ENCODE measurements at places on chromosomes 2 and 18.

DNA sequence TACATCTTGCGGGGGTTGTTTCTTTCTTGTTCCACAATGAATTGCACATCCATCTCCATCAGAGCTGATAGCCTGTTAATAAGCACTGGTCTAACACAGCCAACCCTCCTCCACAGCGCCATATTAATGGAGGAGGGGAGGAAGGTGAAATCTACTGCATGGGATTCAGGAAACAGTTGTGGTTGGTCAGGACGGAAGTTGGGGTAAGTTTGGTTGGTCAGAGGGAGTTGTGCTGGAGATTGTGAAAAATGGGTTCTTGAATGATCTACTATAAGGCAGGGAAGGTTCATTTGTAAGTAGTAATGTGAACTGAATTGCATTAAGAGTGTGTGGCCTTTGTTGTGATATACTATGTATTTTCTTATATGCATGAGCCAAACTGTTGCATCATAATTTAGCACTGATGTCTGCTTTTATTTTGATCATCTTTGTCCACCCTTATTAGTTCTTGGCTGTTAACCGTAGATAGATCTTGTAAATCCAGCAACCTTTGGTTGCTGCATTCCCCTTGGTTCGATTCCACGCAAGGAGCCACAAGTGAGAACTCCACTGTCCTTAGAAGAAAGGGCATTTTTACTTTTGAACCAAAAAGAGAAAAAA lies 150.6 kb upstream of the MAPRE2 start:
- no peak for DNase-seq

DNA sequence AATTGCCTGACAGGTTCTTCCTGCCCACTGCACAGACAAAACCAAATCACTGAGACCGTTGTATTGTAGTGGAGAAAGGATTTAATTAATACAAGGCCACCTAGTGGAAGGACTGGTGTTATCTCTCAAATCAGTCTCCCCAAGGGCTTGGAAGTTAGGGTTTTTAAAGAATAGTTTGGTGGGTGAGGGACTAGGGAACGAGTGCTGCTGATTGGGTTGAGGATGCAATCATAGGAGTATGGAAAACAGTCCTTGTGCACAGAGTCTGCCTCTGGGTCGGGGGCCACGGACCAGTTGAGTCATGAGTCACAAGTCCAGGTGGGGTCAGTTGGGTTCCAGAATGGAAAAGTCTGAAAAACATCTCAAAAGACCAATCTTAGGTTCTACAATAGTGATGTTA lies 89.1 kb downstream of the B3GNT2 start:
- DNase-seq = no peak

- no peak for DNase-seq
These were observed 2.0 kb downstream of the ITGA6 start for GRCh38 chr2:172429301-172429968.

- DNase-seq = no peak
These were observed 586.7 kb downstream of the CCDC85A start for GRCh38 chr2:56770490-56770889.

- no peak for DNase-seq
These were observed 19.0 kb downstream of the USP39 start for GRCh38 chr2:85635011-85635410.

GRCh38 chr2:119255760-119256581 lies 32.3 kb downstream of the STEAP3 start:
- DNase-seq = no peak

Measured in activated B cell treated with CpG ODN at 0.5 μM for 24 hours (primary cell).